Right atrium auricular region (tissue), 2 donors: ENCODE measurements at places on chromosomes 16 and 17.

DNA sequence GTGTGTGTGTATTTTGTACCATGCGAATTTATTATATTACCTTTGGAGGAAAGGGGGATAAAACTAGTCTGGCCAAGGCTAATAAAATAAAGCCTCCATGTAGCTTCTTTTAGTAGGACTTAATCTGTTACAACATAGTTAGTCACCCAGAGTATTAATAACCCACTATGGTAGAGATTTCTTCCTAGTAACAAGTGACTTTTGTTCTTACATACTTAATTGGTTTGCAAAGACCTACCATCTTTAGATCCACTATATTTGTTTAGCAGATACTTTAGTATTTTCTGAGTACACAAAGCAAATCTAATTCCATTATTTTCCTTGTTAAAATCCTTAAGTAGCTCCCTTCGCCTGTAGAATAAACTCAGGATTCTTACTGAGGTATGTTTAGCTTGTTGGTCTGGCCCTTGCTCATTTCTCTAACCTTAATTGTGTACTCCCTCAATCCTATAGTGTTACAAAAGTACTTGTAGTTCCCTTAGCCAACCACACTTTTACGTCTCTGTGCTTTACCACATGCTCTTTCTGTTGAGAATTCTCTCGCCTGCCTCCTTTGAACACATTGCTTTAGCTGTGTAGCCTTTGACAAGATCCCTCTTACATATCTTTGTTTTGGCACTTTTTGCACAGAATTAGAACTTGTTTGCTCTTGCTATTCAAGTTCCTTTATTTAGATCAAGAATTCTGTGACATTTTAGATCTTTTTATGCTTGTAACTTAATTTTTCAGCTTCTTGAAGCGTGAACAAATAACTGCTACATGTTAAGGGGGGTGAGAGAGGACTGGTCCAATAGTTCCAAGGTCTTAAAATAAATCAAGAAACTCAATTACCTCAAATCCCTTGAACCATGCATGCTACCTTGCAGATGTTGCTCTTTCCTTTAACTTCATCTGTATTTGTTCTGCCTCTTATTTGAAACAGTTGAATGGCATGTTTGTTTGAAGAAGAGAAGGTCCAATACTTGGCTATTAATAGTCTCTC lies 23.8 kb downstream of the CLTC start:
- no peak for DNase-seq
- H3K27ac ChIP-seq: no peak overlapping the region
- no peaks in the 10 kb centered on the region for H3K27me3 ChIP-seq
- peaks cover 55% of the 10 kb centered on the region for H3K4me1 ChIP-seq

- H3K4me3 ChIP-seq: no peak overlapping the region
- H3K36me3 ChIP-seq: no peaks in the 10 kb centered on the region
- peaks cover 12% of the 10 kb centered on the region for H3K4me1 ChIP-seq
Measured at GRCh38 chr16:79752396-79752795, 151.9 kb upstream of the MAF start.

- DNase-seq: no peak
- no peak within 1 kb of the TSS for H3K27ac ChIP-seq
- H3K4me3 ChIP-seq: no peak within 1 kb of the TSS
- peaks cover 5% of the 10 kb centered on the region for H3K4me1 ChIP-seq
- H3K27me3 ChIP-seq: no peaks in the 10 kb centered on the region
Measured at GRCh38 chr17:39962642-39963220, at the start of gene GSDMA. TSS of gene GSDMA (plus strand) at chr17:39963004. CDS start at chr17:39965688, 2,684 bp downstream.

- DNase-seq: no peak
- H3K27ac ChIP-seq: no peak overlapping the region
- peaks cover 21% of the 10 kb centered on the region for H3K36me3 ChIP-seq
- H3K27me3 ChIP-seq: no peaks in the 10 kb centered on the region
- no peaks in the 10 kb centered on the region for H3K4me1 ChIP-seq
- no peak overlapping the region for H3K4me3 ChIP-seq
Measured at GRCh38 chr17:81234940-81235821, 3.7 kb downstream of the TEPSIN start.

- H3K4me1 ChIP-seq: no peaks in the 10 kb centered on the region
- no peak for DNase-seq
- H3K27ac ChIP-seq: no peak overlapping the region
- H3K36me3 ChIP-seq: no peaks in the 10 kb centered on the region
Measured at GRCh38 chr16:86035906-86036305, 136.9 kb downstream of the IRF8 start.

GRCh38 chr16:23227529-23227928 lies 45.0 kb downstream of the SCNN1G start:
- H3K27me3 ChIP-seq: no peaks in the 10 kb centered on the region
- no peak for DNase-seq
- H3K36me3 ChIP-seq: no peaks in the 10 kb centered on the region
- no peak overlapping the region for H3K27ac ChIP-seq

GRCh38 chr16:69935740-69936139 lies 15.4 kb upstream of the CLEC18A start:
- H3K4me3 ChIP-seq: no peak overlapping the region
- no peak for DNase-seq
- H3K4me1 ChIP-seq: no peaks in the 10 kb centered on the region
- no peak overlapping the region for H3K27ac ChIP-seq

DNA sequence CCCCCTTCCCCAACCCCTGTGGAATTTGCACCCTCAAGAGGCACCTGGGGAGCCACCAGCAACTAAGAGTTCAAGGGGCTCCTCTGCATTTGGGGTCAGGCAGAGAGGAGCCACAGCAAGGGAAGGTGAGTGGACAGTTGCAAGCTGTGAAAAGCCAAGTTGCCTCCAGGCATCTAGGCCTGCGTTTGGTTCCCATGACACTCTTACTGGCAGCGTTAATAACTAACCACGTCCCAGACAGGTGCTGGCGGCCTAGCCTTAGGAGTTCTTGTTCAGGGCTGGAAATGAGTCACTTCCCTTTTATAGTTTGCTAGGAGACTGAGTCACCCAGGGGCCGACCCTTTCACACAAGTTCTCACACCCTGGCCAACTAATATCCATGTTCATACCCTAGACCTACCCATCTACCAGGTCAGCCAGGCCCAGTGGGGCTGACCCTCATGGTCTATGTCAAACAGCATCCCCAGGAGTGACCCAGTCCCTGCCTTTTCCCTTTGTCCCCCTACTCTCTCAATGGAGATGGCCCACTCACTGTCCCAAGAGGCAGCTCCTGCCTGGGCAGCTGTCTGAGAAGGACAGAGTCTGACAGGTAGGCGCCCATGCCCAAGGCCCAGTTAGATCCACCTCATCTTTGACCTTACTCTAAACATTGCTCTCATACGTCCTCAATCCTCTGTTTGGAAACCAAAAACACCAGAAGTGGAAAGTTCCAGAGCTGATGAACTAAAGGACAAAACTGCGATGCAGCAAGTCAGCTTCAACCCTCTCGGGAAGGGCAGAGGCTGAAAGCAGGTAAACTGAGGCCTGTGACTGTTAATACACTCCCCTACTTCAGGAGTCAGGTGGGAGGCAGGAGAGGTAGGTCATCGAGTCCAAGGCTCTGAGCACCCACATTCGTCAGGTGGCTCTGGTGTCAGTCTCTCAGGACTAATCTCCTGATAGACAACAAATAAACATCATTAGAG lies 300.6 kb downstream of the SOX9 start:
- H3K27me3 ChIP-seq: no peaks in the 10 kb centered on the region
- H3K36me3 ChIP-seq: no peaks in the 10 kb centered on the region
- H3K4me3 ChIP-seq: no peak overlapping the region
- peak; percentile 60 for DNase-seq
- H3K27ac ChIP-seq: no peak overlapping the region

DNA sequence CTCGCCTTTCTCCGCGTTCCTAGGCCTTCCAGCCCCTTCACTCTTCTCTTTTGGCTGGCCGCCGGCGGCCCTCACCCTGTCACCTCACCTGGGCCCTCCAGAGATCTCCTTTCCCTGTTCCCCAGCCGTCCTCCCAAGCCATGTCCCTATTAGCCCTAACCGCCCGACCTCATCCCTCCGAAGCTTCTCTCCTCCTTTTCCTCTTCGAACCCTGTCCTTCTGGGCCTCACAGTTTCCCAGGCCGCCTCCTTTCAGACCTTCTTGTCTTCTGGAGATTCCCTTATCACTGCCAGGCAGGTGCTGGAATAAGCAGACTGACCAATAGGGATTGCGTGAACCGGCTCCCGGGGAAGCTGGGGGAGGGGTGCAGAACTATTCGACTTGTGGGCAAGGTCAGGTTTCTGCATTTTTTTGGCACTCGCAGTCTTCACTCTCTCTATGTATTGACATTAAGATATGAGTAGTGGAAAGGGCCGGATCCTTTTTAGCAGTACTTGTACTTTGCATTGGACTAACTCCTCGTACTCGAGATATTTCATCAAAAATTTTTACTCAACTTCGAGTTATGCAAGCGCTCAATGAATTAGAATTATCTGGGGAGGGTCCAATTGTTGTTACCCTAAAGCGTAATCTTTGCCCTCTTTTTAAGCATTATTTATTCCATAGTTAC lies 690 bp downstream of the RHOT1 start:
- H3K4me3 ChIP-seq: peak overlapping the region; percentile 96
- peak overlapping the region; percentile 93 for H3K27ac ChIP-seq
- no peaks in the 10 kb centered on the region for H3K36me3 ChIP-seq
- H3K4me1 ChIP-seq: peaks cover 40% of the 10 kb centered on the region
- no peak for DNase-seq
